Islet precursor cell (in vitro differentiated cells): ENCODE measurements at places on chromosomes 7 and 10.
A peak's percentile ranks its signal among the peaks of the same experiment; 100 is the strongest.

- DNase-seq: no peak
Observed at GRCh38 chr10:61354401-61354975, 98.7 kb downstream of the TMEM26 start.

- DNase-seq: peak; percentile 78
Observed at GRCh38 chr10:8305876-8306652, 251.6 kb downstream of the GATA3 start.

- DNase-seq: no peak
Observed at GRCh38 chr7:41592794-41593193, 110.1 kb downstream of the INHBA start.

- no peak for DNase-seq
Observed at GRCh38 chr10:102227050-102227449, 951 bp downstream of the ELOVL3 start.
